ENCODE measurements at places on chromosomes 7 and 10. TPM values are rescaled to one million over a fixed set of nuclear protein-coding genes. Genes with fewer than 3 reads are reported as not detected.

Gene TMEM229A
- not detected for polyA plus RNA-seq

Gene CREB5
- not detected for polyA plus RNA-seq

DNA sequence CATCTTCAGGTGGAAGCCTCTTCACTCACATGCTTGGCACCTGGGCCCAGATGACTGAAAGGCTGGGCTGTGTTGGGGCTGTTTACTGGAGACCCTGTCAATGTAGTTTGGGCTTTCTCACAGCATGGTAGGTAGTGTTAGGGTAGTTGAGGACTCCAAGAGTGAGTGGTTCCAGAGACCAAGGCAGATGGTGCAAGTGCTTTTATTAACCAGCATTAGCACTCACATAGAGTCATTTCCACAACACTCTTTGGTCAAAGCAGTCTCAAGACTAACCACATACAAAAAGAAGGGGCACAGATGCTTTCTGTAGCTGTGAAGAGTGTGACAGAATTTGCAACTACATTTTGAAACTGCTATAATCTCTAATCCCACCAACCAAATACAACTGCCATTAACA is 135.0 kb downstream of the RTKN2 start:
- H3K27me3 ChIP-seq: no peaks in the 10 kb centered on the region
- H3K36me3 ChIP-seq: no peaks in the 10 kb centered on the region
- H3K4me3 ChIP-seq: no peak overlapping the region
- no peak for DNase-seq

GRCh38 chr10:124394583-124394982 is 24.1 kb downstream of the OAT start:
- peak overlapping the region; percentile 4 for H3K27ac ChIP-seq
- no peaks in the 10 kb centered on the region for H3K27me3 ChIP-seq
- H3K4me3 ChIP-seq: no peak overlapping the region
- DNase-seq: no peak

GRCh38 chr10:77333610-77334340 is 303.8 kb downstream of the KCNMA1 start:
- no peaks in the 10 kb centered on the region for H3K4me1 ChIP-seq
- peaks cover 9% of the 10 kb centered on the region for H3K27me3 ChIP-seq
- H3K4me3 ChIP-seq: no peak overlapping the region
- DNase-seq: no peak
- H3K36me3 ChIP-seq: no peaks in the 10 kb centered on the region

DNA sequence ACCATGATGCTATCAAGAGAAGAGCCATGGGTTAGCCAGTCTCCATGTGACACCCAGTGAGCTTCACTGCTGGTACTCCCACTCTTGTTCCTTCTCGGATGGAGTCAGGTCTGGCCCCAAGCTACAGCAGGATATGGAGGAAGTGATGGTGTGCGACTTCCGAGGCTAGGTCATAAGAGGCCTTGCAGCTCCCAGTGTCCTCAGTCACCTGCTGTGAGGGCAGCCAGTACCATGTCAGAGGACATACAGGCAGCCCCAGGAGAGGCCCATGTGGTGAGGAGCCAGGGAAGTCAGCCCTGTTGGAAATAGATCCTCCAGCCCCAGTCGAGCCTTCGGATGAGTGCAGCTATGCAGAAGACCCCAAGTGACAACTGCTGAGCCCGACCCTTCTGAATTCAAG is 237.0 kb downstream of the EBF3 start:
- H3K4me1 ChIP-seq: no peaks in the 10 kb centered on the region
- peaks cover 14% of the 10 kb centered on the region for H3K36me3 ChIP-seq
- no peak overlapping the region for H3K27ac ChIP-seq
- no peak overlapping the region for H3K4me3 ChIP-seq

GRCh38 chr10:70381471-70382421 is 679 bp downstream of the LRRC20 start:
- H3K27ac ChIP-seq: no peak overlapping the region
- DNase-seq: peak; percentile 25
- peaks cover 11% of the 10 kb centered on the region for H3K4me1 ChIP-seq

GRCh38 chr7:102451371-102452054 is 13.2 kb downstream of the ALKBH4 start:
- peaks cover 11% of the 10 kb centered on the region for H3K4me1 ChIP-seq
- H3K36me3 ChIP-seq: peaks cover 6% of the 10 kb centered on the region
- H3K4me3 ChIP-seq: no peak overlapping the region
- H3K27me3 ChIP-seq: no peaks in the 10 kb centered on the region
